ENCODE measurements at places on chromosomes 6 and 20.

- DNase-seq = no peak
These were observed 142.3 kb upstream of the SLC22A16 start for GRCh38 chr6:110618591-110619267.

GRCh38 chr6:112343390-112343789 lies 3.7 kb upstream of the RFPL4B start:
- DNase-seq = no peak

DNA sequence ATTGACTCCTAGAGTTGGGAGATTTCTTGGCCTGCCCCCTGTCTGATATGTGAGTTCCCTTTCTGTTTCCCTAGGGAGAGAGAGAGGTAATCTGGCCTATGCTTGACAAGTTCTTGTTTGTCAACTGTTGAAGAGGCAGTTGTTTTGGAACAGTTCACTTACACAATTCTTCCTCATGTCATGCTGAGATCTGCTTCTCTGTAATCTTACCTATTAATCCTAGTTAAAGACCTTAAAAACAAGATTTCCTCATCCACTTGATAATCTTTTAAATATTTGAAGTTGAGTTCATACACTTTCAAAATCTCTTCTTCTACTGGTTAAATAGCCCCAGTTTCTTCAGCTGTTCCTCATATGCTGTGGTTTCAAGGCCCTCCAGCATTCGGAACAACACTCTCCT lies 89.9 kb downstream of the FIG4 start:
- DNase-seq = no peak

DNA sequence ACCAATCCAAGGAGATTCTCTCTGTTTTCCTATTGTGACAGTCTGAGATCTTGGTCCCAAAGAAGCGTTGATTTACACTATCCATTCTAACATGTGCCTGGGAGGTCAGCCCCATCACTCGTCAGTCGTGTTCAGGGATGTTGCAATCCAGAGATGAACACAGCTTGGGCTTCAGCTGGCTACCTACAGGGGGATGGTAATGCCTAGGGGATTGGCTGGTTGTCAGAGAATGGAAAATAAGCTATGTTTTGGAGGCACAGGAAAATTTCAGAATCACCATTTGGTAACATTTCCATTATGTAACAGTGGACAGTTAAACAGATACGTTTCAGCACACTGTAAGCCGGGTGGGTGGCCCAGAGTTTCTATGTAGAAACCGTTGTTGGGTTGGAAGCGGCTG lies 147.1 kb upstream of the RALGAPA2 start:
- no peak for DNase-seq

GRCh38 chr6:105994591-105995390 lies 91.3 kb upstream of the PRDM1 start:
- peak; percentile 60 for DNase-seq

DNA sequence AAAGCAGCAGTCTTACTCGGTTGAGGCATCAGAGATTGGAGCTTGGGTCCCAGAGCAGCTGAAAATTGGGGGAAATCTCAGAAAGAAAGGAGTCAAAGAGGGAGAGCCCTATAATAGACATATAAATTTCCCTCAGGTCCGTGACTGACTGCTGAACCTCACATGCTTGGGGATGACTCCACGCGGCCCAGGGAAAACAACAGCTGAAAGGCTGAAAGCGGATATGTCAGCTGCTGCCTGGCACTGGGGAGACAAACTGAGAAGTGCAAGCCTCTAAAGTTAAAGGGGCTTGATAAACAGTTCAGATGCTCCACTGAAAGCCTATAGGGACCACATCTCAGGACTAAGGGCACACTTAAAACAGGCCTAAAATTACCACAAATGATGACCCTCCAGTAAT lies 255.9 kb upstream of the RIN2 start:
- DNase-seq = no peak

GRCh38 chr6:132131351-132131750 lies 180.2 kb upstream of the CCN2 start:
- DNase-seq = no peak

DNA sequence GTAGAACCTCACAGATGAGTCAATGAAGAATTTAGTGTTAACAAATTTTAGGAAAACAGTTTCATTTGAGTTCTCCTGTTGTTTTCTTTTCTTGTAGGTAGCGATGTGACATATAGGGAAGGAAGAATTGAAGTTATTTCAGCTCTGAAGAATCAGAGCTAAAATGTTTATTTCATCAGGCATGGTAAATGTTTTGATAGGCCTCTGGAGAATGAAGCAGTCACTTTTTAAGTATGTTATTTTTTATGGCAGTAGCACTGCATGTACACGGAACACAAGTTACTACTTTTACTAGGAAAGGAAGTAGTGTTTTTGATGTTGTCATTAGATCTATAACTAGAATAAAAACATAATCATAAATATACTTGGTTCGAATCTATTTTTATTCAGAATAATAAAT lies 1357.3 kb upstream of the CITED2 start:
- no peak for DNase-seq

DNA sequence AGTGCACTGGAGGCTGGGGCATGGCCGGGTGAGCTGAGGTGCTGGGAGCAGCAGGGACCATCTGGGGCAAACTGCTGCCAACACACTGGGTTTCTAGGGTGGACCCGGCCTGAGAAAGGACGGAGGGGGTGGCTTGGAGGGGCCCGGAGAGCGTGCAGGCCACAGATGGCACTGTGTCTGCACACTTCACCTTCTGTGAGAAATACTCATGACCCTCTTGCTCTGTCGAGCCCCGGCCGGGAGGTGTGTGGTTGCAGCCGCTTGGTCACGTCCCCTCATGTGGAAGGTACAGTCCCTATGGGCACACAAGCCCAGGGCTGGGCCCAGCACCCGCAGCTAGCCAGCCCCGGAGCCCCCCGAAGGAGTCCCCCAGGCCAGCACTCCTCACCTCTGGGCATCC lies 59.7 kb downstream of the RBM38 start:
- DNase-seq = no peak

All from activated CD4-positive, alpha-beta T cell treated with anti-CD3 and anti-CD28 coated beads for 4 hours (primary cell).